RKO (cell line): ENCODE measurements at places on chromosomes 2 and 18.

- DNase-seq: no peak
Observed at GRCh38 chr2:97798416-97798815, 85.0 kb downstream of the ZAP70 start.

DNA sequence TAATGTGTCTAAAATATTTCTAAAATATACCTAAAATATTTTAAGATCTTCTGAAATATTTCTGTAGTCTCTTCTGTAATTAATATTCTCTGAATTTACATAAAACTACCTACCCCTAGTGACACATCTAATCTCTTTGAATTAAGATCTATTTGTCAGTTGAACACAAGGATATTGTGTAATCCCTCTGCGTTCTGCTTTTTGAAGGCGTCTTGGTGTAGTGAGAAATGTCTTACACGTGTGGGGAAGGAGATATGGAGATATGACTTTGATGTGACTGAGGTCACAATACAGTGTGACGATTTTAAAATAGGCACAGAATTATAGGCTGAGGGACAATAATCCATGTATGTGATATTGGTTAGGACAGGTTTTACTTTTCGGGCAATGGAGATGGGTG lies 79.8 kb downstream of the DOK6 start:
- no peak for DNase-seq

DNA sequence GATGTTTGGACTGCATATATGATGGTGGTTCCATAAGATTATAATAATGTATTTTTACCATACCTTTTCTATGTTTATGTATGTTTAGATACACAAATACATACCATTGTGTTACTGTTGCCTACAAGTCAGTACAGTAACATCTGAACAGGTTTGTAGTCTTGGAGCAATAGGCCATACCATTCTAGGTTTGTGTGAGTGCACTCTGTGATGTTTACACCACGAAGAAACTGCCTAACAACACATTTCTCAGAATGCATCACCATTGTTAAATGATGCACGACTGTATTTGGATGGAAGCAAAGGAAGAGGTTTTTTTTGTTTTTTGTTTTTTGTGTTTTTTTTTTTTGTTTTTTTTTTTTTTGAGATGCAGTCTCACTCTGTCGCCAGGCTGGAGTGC lies 9.5 kb downstream of the DUSP19 start:
- DNase-seq: no peak

GRCh38 chr2:28615706-28616105 lies 119.8 kb downstream of the PLB1 start:
- no peak for DNase-seq

DNA sequence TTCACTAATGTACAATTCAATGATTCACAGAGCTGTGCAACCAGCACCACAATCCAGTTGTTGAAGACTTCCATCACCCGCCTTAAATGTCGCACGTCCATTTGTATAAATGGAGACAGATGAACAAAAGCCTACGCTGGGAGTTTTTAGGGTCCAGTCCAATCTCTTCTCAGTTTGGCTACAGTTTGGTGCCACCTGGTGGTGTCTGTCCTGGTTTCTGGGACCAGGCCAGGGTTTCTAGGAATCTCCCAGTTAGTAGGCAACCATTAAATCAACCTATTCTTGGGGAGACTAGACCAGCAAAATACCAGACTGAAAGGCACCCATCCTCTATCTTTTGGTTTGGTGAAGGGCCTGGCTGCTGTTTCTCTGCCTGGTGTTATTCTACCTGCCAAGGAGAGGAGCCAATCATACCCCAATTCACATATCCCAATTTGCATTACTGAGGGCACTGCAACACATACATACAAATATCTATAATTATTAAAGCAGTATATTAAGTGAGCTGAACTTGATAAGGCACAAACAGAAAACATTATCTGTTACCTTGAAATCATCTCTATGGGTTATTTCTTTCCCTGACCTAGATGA lies 3.2 kb upstream of the DDX1 start:
- DNase-seq: peak; percentile 69

- no peak for DNase-seq
Observed at GRCh38 chr2:234548695-234549420, 52.0 kb upstream of the ARL4C start.

- no peak for DNase-seq
Observed at GRCh38 chr18:29882620-29883019, 1159.9 kb downstream of the DSC3 start.

- DNase-seq: no peak
Observed at GRCh38 chr18:48816554-48816953, 134.2 kb downstream of the SMAD7 start.

GRCh38 chr2:55420439-55420725 lies 726 bp upstream of the CCDC88A start:
- peak; percentile 75 for DNase-seq

DNA sequence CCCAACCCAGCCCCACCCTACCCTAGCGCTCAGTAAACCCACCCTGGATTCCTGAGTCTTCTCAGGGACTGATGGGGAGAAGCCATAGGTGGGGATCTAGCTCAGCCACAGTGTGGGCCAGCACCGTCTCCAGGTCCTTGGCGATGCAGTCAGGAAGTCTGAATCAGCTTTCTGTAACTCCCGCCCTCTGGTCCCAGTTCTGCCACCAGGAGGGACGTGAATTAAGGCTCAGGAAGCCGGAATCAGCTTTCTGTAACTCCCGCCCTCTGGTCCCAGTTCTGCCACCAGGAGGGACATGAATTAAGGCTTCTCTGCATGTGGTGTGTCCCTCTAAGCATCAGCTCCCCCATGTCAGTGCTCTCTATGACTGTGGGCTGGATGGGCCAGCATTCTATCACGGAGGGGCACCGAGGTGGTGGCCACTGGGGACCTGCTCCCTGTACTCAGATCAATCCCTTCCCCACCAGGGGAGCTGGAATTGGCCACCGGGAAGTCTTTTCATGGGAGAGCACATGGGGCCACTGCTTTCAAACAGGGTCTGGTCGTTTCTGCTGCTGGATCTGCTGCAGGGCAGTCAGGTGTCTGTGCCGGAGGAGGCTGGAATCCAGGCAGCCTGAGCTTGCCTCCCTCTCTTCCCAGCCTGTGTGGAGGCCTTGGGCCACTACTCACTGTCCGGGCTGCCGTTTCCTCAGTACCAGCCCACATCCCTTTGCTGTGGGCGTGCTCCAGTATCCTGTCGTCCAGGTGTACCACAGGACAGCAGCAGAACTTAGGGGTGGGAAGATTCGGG lies 24.7 kb downstream of the ASB18 start:
- DNase-seq: no peak

DNA sequence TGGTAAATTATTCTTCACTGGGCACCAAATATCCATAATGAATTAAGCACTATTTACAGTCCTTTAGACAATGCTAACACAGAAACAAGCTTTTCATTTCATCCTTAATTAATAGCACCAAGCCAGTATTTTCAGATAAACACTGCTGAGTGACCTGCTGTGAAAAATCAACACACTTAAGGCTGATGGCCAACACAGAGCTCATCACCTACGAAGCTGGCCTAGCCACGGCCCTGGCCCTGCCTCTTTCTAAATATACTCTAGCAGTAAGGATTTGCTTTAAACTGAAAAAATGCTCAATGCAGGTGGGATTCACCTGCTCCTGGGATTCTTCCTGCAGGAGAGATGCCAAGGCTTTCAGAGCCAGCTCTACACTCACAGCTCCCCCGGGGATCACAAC lies 18.4 kb downstream of the CYB5A start:
- no peak for DNase-seq

DNA sequence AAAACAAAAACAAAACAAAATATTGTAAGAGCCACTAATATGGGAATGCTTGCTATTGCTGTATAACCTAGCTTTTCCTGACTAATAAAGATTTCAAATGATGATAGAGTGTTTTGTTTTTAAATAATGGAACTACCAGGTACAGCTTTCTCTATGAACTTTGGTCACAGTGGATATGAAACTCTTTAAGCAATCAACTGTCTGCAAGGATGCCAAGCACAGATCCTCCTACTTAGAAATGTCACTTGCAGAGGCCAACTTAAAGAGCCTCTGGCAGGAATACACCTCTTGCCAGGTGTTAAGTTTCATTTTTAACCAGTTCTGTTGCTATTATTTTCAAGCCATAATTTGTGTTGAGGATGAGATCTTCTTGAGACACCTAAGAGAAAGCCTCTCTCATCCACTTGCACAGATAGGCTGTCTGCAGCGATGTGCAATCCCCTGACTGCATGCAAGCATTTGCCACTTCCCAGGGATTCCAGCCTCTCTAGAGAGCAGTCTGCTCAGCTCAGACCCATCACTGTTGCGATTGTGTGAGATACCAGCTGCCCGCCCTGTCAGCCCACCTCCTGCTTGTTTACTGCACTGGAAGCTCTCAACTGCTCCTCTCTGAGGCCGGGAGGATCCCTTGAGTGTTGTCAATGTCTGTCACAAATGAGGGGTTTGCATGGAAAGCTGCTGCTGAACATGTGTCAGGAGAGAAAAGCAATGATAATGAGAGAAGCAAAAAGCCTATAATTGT lies 86.1 kb upstream of the SCG2 start:
- DNase-seq: no peak

DNA sequence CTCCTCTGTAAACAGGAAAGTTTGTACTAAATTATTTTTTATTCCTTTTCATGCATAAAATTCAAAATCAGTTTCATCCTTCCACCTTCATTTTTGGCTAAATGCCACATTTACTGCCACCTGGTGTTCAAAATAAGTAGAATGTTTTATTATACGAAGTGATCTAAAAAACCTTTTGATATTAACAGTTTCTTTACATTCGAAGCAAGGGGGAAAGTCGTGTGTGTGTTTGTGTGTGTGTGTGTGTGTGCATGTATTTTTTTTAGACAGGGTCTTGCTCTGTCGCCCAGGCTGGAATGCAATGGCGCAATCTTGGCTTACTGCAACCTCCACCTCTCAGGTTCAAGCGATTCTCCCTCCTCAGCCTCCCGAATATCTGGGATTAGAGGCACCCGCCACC lies 9.0 kb upstream of the SCN9A start:
- DNase-seq: peak; percentile 43

DNA sequence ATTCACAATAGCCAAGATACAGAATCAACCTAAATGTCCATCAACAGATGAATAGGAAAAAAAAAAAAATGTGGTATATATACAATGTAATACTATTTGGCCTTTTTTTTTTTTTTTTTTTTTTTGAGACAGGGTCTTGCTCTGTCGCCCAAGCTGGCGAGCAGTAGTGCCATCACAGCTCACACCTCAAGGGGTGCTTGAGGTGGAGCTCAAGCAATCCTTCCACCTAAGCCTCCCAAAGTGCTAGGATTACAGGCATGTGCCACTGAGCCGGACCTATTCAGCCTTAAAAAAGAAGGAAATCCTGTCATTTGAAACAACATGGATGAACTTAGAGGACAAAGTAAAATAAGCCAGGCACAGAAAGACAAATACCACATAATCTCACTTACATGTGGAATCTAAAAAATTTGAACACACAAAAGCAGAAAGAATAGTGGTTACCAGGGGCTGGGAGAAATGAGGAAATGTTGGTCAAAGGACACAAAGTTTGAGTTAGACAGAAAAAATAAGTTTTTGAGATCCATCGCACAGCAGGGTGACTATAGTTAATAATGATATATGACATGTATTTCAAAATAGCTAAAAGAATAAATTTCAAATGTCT lies 26.0 kb downstream of the TLK1 start:
- DNase-seq: no peak

- DNase-seq: peak; percentile 58
Observed at GRCh38 chr18:77102259-77103040, 30.1 kb downstream of the MBP start.

DNA sequence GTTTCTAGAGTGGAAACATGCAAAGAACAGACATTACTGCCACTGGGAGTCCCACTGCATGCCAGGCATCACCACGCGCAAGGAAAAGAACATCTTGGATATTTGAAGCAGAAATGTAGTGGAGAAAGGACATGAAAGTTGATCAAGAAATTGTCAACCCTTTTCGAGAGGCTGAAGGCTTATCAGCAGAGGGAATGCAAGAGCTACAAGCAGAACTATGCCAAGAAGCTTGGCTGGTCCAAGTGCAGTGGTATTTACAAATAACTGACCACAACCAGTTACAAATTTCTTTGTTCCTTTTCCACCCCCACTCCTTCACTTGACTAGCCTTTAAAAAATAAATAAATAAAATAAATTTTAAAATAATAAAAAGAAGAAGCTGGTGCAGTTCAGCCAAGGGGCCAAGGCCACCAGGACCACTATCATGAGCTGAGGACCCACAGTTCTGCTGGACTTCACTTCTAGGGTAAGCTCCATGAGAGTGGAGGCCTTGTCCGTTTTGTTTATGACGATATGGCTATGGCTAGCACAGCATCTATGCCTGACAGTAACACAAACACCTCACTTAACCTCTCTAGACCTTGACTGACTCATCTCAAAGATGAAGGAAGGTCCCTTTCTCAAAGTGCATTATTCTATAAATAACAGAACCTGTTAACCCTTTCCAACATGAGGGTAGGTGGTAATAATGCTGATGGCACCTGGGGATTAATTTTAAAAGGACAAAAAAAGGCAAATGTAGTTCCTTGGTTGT lies 20.9 kb downstream of the MARCHF4 start:
- no peak for DNase-seq

DNA sequence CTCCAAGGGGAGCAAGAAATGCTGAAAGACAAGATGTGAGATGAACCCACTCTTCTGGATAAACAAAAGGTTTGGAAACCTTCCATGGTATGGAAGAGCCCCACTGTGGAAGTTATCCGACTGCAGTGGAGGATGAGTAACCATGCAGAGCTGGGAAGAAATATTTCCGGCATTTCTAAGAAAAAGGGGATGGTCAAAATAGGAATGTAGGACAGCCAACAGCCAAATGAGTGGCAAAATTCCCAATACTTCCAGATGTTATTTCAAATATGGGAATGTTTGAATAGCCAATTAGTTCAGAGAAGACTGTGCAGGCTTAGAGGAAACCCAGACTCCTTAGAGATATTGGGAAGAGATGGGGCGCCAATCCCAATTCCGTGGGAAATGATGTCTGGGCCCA lies 246.8 kb downstream of the RAD51AP2 start:
- DNase-seq: no peak

DNA sequence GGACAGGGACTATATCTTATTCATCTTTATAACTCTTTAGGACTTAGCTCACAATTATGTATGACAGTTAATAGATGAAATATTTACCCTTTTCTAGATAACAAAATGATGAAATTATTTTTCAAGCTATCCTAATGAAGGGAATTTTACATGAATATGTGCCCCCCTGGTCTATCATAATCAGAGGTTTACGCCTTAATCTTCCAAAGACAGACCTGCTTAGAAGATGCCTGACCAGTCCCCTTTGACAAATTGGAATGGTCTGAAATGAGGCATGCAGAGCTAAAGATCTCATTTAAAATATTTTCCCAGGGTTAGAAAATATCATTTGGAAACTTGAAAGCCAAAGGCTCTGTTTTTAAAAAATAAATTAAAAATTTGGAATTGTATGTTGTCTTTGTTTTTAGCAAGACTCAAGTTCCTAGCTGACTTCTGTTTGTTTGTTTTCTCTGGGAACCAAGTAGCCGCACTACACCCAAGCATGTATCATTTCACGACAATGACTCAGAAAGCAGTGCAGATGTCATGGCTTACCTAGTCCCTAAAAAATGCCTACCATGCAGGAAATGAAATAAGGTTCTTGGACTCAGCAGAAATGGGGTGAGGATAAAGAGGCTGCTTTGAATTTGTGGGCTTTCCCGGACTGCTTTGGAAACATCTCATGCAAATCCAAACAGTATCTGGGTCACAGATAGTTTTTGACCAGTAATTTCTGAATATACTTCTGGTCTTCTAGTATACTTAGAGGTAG lies 162.1 kb downstream of the ZEB2 start:
- peak; percentile 94 for DNase-seq
